ENCODE measurements at places on chromosomes 7 and 10. TPM values are rescaled to one million over a fixed set of nuclear protein-coding genes. Genes with fewer than 3 reads are reported as not detected.

Gene SPDYE1
- not detected for total RNA-seq

Gene VWDE
- total RNA-seq, result 0.33 TPM

Gene LDB3
- not detected for total RNA-seq

Gene SLC18A2
- total RNA-seq, result not detected

Gene OR2A7
- not detected for total RNA-seq

Measured in uterine smooth muscle cell (primary cell).